Left ventricle myocardium inferior (tissue), 1 donor: ENCODE measurements at places on chromosomes 12 and 14. TPM values are rescaled to one million over a fixed set of nuclear protein-coding genes. Genes with fewer than 3 reads are reported as not detected.

DNA sequence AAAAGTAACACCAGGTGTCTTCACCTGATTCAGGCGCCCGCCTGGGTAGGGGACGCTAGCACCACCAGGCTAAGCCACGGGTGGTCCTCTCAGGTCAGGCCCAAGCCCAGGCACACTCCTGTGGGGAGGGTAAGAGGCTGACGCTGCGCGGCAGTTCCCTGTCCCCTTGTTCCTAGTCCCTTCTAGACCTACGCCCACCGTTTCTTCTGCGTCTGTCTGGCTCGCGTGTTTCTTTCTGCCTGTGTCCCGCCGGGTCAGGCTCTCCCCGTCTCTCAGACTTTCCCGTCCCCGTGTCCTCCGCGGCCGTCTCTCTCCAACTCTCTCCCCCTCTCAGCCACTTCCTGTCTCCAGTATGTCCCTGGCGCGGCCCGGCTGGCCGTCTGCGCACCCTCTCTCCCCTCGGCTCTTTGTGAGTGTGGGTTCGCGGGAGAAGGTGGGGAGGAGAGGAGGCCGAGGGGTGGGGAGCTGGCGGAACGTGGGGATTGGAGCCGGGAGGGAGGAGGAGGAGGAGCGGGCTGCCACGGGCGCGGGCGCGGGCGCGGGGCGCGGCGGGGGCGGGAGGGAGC, 3.1 kb upstream of the TNS2 start:
- peak; percentile 90 for DNase-seq

- no peak for DNase-seq
Measured at GRCh38 chr14:20698934-20699333, 10.4 kb downstream of the ANG start.

The KLRB1 gene
- 0.19 TPM for total RNA-seq

GRCh38 chr14:29629839-29630238, 297.8 kb downstream of the PRKD1 start:
- no peak for DNase-seq

The KERA gene
- total RNA-seq: not detected

GRCh38 chr12:42507565-42507964, 82.0 kb downstream of the PRICKLE1 start:
- DNase-seq: no peak

GRCh38 chr12:104105461-104105860, 32.5 kb downstream of the NFYB start:
- no peak for DNase-seq

DNA sequence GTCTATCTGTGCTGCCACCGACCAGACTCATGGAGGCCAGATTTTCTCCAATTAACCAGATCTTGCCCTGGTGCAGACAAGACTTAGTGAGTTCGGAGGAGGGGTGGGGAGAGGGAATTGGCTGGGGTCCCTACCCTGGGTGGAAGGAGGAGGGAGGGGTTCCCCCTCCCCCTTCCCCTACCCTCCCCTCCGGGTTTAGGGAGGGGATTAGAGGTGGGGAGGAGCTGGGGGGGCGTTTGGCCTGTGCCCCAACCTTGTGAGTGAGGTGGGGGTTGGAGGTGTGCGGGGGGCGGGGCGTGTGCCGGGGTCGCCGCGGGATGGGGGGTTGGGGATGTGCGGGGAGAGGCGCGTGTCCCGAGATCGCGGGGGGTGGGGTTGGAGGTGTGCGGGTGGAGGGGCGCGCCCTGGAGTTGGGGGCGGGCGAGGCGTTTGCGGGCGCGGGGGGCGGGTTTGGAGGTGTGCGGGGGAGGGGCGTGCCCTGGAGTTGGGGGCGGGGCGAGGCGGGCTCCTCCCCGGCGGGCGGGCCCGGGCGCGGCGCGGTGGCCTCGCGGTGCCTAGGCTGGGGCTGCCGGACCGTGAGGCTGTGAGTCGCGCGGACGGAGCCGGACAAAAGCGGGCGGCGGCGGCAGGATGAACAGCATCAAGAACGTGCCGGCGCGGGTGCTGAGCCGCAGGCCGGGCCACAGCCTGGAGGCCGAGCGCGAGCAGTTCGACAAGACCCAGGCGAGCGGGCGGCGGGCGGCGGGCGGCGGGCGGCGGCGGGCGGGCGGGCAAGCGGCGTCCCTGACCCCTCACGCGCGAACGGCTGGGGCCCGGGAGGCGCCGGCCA, at the start of gene HIP1R:
HIP1R (plus strand) TSS at position 537 of the 829 bp plus-strand sequence; CDS start at position 631, 94 bp downstream.
- DNase-seq: no peak
